ENCODE measurements at places on chromosomes 12 and 14.

GRCh38 chr12:67910360-67911274, 78.6 kb upstream of the IFNG-AS1 start:
- DNase-seq, result no peak

- DNase-seq, result no peak
These were observed 353.4 kb downstream of the KCNH5 start for GRCh38 chr14:62691647-62692489.

DNA sequence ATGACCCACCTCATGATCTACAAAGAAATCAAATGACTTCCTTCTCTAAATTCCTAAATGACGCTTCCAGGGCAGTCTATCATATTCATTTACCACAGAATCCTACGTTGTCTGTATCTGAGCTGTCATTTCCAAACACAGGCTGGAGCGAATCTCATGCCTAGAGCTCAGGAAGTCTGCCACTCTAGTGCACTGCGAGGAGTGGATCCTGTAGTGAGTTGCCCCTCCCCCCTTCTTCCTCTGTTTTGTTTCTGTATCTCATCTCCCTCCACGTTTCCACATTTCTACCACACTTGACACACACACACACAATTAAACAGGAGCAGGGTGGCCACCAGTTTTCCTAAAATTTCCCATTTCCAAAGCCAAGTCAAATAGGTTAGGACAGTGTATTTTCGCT, 415.4 kb upstream of the PRICKLE1 start:
- DNase-seq, result no peak

GRCh38 chr12:70719672-70720420, 82.6 kb upstream of the PTPRB start:
- DNase-seq, result no peak

DNA sequence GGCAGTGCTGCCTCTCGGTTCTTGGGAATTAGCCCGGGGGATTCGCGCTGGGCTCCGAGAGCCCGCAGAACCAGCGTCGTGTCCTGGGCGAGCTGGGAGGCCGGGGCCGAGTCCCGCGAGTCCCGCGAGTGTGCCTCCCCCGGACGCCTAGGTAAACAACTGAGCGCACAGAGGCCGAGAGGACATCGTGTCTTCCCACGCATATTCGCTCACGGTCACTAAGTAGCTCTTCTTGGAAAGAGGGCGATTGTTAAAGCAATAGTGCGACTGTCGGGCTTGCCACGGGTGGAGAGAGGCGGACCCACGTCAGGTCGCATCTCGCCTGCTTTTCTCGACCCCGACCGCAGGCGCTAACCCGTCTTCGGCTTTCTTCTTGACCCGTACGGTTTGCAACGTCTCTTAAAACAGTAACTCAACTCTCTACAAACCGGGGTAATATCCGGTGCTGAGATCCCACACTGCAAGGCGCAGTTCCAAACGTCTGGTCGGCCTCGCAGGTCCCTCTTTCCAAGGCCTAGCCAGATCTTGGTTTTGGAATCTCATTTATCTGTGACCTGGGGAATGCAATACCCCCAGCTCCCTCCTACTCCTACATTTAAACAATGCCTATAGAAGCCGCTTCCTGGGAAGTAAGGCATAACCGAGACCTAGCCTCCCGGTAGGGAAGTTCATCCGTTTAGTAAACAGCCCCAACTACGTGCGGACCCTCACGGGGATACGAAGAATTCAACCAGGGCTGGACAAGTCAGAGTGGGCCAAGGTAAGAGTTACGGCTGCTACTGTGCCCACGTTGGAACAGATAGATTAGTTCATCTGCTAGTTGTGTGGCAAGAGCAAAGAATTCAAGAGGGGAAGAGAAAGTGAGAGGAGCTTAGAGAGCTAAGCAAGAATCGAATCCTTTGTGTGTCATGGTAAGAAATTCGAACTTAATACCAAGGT, 736 bp upstream of the PHLDA1 start:
- no peak for DNase-seq

DNA sequence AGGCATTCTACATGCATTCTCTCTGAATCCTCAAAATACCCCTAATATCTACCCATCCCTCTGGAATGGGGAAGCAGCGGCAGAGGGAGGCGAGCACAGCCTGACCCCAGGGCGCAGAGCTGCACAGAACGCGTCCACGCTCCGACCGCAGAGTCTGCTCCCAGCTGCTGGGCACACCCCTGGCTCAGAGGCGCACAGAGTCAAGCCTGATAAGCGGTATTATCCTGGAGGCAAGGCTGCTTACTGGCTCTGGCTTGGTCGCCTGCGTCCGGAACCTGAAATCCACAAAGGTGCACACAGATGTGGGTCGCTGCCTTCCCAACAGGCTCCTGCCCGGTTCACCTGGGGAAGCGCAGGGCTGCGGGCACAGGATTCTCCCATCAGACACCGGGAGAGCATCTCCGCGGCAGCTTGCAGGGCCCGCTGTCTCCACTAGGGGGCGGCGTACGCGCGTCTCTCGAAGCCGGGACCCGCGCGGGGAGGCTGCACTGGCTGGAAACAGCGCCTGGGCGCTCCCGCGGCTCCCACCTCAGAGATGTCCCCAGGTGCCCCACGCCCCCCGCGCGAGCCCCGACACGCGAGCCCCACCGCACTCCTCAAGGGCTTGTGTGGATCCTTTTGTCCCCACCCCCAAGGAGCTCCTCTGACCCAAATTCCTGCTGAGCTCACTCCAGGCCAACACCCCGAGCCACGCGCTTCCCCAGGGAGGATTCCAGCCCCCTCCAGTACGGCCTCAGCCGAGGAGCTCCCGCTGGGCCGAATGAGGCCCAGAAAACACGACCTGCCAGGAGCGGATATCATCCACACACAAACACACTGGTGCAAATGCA, 120.1 kb upstream of the FZD10 start:
- DNase-seq, result no peak

- DNase-seq, result no peak
These were observed 7.4 kb upstream of the PTGES3 start for GRCh38 chr12:56695327-56696101.

DNA sequence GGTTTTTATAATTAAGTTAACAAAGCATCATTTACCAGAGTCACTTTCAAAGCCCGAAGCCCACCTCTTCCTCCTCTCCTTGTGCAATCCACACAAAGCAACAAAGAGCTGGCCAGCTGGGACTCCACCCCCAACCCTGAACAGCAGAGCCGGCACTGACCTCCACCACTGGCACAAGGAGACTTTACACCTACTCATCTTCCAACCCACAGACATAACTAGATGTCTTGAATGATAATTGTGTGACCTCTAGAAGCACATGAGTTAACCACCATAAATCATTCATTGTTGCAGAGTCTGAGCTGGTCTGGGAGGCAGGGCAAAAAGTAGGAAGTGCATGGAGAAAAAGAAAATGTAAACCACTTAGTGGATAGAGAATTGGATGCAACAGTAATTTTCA, 72.2 kb downstream of the ST8SIA1 start:
- no peak for DNase-seq

- no peak for DNase-seq
These were observed 44.5 kb downstream of the ACACB start for GRCh38 chr12:109160873-109161272.

- DNase-seq, result no peak
These were observed 39.8 kb upstream of the HMGA2 start for GRCh38 chr12:65784289-65785015.

- DNase-seq, result no peak
These were observed 58.9 kb downstream of the DDX51 start for GRCh38 chr12:132085291-132085635.

DNA sequence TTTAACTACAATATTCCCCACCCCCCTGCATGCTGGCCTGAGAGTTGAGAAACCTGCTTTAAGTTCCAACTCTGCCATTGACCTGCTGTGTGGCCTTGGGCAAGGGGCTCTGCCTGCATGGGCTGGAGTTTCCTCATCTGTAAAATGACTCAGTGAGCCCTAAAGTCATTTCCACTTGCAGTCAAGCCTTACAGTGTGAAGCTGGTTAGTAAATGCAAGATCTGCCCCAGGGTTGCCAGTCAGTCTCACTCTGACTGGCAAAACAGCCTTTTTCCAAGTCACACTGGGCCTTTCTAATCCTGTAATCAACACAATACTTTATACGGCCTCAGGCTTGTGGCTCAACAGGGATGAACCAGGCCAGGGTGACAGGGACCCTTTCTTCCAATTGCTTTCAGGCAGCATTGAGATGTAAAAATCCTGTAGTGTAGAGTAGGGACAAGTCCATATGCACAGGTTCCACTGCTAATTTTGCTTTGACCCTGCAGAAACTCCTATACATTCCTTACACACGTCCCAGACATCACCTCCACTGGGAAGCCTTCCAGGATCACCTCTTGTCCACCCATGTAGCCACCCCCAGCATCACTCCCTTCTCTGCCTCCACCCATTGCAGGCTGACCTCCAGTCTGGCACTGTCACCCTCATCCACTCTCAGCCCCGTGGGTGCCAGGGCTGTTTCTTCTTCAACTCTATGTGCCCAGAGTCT, 42.6 kb upstream of the PRIMA1 start:
- DNase-seq, result no peak

DNA sequence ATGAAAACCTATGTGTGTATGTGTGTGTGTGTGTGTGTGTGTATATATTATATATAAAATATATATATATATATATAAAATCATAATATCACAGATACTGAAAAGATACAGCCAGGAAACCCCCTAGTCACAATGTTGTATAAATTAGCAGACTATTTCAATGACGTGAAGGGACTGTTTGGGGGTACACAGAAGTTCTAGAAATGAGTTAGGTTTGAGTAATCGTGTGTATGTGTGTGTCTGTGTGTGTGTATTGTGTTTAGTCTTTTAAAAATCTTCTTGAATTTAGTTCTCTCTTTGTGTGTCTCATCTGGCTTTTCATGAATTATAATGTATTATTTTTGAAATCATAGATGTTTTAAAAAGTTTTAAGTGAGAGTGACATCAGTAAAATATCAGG, 21.9 kb downstream of the ADAM21 start:
- no peak for DNase-seq

- no peak for DNase-seq
These were observed 68.2 kb downstream of the SRGAP1 start for GRCh38 chr12:63912651-63913050.

- DNase-seq, result no peak
These were observed 6.9 kb downstream of the SMIM41 start for GRCh38 chr12:52086366-52086765.

- DNase-seq, result no peak
These were observed 123.9 kb downstream of the GPR65 start for GRCh38 chr14:88128816-88129215.

- DNase-seq, result no peak
These were observed 60.8 kb upstream of the REP15 start for GRCh38 chr12:27635349-27635972.

- no peak for DNase-seq
These were observed 1.2 kb downstream of the KCNK13 start for GRCh38 chr14:90062822-90063539.

Measured in effector memory CD4-positive, alpha-beta T cell (primary cell).